ENCODE measurements at places on chromosomes 12 and 14.
A peak's percentile ranks its signal among the peaks of the same experiment; 100 is the strongest.

DNA sequence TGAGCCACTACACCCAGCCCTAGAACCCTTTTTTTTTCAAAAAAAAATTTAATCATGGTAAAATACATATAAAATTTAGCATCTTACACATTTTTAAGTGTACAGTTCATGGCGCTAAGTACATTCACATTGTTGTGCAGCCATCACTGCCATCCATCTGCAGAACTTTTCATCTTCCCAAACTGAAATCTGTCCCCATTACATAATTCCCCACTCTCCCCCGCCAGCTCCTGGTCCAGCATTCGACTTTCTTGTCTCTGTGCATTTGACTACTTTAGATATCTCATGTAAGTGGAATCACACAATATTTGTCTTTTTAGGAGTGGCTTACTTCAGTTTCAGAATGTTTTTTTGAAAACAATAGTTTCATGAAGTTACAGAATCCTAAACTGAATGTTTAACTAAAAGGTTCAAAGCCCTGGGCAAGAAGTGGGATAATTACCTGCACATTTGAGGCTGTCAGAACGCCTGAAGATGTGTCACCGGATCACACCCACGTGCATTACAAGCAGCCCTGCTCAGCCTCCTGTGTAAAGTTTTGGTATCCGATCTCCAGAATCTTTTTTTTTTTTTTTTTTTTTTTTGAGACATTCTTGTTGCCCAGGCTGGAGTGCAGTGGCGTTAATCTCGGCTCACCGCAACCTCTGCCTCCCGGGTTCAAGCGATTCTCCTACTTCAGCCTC lies 12.7 kb downstream of the EML1 start:
- no peak for DNase-seq

DNA sequence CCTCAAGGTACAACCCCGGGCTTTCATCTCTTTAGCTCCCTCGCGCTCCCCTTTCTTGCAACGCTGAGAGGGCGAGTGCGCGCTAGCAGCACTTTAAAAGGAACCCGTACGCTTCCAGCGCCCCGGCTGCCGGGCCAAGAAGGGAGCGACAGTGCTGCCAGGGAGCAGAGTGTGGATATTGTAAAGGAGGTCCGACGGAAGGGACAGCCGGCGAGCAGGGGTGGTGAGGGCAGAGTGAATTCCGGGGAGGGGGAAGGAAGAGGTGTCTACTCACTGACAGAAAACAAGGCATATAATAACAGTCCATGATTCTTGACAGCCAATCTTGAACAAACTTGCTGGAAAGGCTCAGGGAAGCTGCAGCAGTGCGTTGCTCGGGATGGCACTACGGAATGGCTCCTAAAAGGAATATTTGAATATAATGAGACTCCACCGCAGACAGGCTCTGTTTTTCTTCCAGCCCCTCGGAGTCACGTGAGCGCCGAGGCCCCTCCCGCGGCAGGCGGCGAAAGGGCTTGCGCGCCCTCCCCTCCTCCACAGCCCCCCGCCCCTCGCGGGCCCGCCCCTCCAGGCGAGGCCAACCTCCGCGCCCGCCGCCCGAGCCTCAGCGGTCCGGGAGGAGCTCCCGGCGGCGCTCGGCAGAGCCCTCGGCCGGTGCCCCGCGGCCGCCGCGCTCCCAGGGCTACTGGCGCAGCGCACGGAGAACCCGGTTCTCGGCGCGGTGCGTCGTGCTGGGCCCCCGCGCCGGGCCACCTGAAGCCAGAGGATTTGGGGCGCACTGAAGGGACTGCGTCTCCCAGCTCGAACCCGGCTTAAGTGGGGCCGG lies 3.4 kb downstream of the BMP4 start:
- peak; percentile 57 for DNase-seq

DNA sequence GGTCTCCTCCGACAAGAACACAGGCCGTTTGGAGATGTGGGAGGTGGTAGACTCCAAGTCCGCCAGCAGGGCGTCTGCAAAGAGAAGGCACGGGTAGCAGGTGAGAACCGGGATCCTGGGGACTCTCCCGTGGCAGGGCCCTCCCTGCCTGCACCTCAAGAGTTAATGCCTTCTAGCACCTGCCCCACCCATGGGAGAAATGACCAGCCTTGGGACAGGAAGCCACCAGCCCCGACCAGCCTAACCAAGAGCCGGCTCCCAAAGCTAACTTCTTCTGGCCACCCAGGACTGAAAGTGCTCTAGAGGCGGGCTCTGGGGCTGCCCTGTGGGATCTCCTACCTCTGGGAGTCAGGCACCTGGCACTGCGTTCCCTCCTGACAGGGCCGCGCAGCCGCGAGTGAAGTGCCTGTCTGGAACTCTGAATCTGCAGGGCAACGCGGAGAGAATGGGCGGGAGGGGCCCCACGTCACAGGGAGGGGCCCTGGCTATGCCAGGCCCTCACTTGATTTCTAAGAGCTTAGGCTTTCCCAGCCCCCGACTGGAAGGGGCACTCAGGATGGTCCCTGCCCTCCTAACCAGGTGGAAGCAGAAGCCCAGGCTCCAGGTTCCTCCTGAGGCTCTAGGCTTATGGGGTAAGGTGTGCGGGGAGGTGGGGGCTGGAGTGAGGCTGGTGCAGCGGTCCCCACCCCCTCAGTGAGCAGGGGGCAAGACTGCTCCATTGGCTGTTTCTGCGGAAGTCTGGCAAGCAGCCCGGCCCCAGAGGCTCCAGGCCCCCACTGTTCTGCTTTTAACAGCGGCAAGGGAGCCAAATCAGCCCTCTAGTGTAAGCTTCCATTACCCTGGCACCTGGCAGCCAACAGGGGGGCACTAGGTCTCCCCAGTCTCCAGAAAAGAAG lies 23.6 kb upstream of the RPLP0 start:
- no peak for DNase-seq

DNA sequence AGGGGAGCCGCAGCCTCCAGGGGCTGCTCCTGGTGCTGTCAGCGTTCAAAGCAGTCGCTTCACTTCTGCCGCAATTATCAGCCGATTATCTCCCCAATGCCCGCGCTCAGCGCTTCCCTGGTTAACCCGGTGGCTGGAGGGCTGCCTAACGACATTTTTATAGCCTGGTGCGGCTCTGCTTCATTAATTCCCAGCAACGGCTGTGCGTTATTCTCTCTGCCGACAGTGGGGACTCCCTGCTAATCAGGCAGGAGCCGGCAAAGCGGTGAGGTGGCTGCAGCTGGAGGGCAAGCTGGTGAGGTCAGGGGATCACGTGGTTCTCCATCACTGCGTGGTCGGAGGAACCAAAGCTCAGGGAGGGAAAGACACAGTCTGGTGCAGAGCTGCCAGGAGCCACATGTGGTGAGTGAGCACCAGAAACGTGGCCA lies 62.9 kb downstream of the GLRX5 start:
- DNase-seq = no peak

DNA sequence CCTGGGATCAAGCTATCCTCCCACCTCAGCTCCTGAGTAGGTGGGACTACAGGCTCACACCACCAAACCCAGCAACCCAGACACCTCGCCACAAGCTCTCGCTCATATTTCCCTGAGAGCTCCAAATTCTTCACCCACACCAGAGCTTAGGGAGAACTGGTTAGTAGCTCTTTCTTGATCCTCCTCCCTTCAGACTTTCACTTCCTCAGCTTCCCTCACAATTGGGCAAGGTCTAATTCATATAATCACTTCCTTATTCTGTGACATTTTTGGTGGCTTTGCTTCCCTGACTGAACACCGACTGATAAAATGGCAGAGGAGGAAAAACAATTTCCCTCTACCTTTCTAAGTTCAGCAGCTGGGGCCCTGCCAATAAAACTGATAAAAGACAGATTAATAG lies 88.5 kb downstream of the GXYLT1 start:
- no peak for DNase-seq

DNA sequence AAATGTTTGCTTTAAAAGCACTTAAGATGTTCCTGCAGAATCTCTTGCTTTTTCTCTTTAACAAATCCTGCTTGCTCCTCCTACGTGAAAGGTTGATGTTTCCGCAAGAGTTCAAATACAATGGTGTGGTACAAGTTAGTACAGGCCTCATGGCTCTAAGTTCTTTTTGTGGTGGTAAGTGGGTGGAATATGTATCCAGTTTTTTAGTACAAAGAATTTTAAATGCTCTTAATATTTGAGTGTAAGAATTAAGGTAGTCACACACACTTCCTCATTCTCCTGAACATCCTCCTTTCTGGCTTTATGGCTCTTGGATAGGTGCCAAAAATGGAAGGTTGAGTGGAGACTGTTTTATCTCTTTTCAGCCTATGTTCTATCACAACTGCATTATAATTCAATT lies 1.8 kb downstream of the OTOGL start:
- no peak for DNase-seq

- no peak for DNase-seq
Measured at GRCh38 chr12:6038160-6038559, 86.3 kb downstream of the VWF start.

DNA sequence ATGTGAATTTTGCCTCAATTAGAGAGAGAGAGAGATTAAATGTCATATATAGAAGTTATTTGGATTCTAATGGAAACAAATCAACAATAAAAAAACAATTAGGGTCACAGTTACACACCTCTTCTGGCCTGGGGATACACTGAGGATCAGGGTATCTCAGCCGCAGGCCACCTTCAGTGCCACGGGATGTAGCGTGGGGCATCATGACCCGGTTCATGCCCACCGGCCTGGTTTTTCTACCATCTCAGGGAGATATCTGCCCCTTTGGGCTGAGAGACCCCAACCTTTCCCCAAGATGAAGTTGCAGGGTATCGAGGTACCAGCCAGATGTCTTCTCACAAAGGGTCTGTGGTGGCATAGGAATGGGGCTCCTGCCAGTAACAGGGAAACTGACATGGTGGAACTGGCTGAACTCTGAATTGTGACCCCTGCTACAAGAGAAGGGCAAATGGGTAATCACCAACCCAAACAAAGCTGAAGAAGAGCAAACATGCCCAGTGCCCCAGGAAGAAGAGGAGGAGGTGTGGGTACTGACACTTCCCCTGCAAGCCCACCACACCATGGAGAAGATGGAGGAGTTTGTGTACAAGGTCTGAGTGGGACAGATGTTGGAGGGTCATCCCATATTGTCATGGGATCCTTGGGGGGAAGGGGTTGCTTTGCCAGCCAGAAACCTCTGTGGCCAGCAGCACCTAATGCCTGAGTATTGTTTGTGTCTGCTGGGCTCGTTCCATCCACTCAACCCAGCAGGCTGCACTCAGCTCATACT lies 19.5 kb downstream of the SERPINA3 start:
- no peak for DNase-seq

DNA sequence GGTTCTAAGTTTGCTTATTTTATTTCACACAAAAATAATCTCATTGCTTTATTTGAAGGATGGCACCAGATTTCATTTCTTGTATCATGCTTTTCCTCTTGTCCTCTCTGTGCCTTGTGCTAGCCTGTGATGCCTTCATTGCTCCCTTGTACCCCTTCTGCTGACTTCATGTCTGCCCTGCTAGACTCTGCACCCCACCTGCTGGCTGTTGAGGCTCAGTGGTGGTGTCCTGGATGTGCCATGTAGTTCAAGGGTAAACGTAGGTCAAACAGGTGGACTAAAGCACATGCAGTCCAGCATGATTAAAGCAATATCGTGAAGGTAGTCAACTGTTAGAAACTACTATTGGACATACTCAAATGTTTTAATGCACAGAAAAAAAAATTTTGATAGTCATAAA lies 21.6 kb downstream of the MRPS35 start:
- DNase-seq = no peak

DNA sequence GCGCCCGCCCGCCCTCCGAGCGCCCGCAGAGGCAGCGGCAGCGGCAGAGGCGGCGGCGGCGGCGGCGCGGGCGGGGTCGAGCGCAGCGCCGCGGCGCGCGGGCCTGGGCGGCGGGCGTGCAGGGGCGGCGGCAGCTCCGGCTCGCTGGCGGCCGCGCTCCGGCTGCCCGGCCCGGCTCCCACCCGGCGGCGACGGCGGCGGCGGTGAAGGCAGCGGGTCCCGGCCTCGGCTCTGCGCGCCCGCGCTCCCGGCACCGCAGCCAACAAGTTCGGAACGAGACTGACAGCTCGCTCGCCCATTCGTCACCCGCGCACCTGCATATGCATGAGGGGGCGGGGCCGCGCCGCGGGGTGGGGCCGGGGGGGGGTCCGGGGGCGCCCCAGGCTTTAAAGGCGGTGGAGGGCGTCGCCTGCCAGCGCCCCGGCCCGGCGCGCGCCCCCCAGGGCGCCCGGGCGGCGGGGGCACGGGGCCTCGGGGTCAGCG lies at the start of gene JAG2:
Gene JAG2, minus strand, starts transcription at position 281 of the 483 bp plus-strand sequence. CDS start 356 bp downstream, outside the sequence.
- no peak for DNase-seq

- no peak for DNase-seq
Measured at GRCh38 chr14:23533652-23534435, 17.7 kb downstream of the ZFHX2 start.

DNA sequence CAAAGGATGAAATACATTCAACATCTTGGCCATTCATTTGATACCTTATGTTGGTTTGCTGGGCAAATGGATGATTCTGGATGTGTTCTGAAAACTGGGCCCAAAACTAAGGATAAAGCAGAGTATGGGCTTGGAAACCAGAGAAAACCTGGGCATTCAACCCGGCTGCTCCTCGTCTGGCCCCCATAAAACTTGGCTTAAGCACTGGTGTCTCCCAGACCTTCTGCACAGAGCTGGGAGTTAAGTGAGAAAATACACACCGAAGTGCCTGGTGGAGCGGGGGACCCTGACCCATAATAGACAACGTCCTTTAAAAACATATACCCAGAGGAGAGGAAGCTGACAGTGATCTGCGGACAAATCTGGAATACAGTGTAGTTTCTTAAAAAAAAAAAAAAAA lies 112.5 kb downstream of the FOXN3 start:
- no peak for DNase-seq

- no peak for DNase-seq
Measured at GRCh38 chr12:97446895-97447294, 15.7 kb upstream of the RMST start.

- DNase-seq = no peak
Measured at GRCh38 chr14:28926122-28926521, 159.5 kb downstream of the FOXG1 start.

Data from hypothalamus (tissue), 51 donors.